Stimulated activated CD4-positive, alpha-beta T cell treated with anti-CD3 and anti-CD28 coated beads, Interleukin-15, amount 100 ng/mL, for 1 hour (primary cell): ENCODE measurements at places on chromosomes 6 and 20.

DNA sequence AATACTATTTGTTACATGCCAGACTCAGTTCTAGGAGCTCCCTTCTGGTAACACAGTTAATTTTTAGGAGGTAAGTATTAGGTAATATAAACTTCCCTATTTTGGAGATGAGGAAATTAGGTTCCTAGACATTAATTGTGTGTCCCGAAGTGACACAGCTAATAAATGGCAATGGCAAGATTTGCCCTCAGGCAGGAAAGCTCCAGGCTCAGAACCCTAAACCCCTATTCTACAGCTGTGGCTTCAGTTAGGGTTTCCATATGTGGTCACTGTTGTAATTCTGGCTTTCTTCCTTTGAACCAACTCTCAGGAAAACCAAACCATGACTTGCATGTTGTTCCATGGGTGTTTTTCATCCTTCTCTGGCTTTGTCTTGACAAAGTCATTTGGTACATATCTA lies 188.2 kb downstream of the PLCB1 start:
- DNase-seq = no peak

GRCh38 chr6:126167726-126168125 lies 172.2 kb upstream of the CENPW start:
- DNase-seq = no peak

DNA sequence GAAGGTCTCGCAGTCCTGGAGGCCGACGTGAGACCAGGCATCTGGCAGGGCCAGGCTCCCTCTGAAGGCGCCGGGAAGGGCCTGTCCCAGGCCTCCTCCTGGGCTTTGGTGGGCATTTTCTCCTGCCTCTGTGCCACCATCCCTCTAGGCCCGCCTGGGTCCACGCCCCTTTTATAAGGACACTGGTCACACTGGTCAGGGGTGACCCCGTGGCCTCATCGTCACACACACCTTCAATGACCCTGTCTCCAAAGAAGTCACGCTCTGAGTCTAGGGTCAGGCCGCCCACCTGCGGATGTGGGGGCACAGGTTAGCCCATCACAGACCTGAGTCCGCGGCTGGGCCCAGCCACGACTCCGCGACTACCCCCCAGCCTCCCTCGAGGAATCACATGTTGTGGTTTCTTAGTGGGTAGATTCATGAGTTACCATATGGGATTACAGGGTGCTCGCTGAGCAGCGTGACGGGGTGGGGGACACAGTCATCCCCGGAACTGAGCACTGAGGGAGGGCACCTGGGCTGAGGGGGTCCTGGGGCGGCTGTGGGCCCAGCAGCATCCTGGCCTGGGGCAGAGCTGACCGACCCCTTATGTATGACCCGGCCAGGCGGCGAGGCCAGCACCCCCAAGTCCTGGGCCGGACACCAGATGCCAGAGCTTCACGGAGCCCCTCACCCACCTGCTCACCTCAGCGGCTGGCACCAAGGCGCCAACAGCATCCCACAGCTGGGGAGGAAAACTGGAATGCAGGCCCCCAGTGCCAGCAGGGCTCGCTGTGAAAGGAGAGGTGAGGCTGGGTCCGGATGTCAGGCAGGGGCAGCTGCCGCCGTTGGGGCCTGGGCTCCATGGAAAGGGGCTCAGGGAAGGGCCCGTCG lies 115.9 kb downstream of the DLL1 start:
- DNase-seq = no peak

- no peak for DNase-seq
Measured at GRCh38 chr6:75306064-75306463, 21.5 kb upstream of the TMEM30A start.

DNA sequence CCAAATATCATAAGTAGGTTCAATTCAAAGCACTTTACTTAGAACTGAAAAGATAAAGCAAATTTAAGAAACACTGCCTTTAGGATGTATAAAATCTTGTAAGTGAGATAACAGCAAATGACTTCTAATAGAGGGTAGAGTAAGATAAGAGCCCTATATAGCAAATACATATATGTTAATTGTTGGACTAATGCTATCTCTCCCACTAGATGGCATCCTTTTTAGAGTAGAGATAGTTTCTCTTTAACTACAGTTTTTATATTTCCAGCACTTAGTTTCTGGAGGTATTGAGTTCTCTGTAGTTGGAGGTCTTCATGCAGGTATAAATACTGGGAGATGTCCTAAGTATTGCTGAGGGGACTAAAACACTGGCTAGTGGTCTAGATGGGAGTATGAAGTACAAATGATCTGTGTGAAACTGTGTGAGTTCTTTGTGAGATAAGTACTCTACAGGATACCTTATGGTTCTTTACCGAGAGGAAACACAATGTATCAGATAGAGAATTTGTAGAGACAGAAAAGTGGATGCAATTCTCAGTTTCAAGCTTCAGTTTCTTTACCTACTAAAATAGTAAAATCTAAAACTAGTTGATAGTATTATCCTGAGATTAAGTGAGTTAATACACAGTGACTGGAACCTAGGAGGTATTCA lies 399.3 kb downstream of the KHDRBS2 start:
- no peak for DNase-seq

DNA sequence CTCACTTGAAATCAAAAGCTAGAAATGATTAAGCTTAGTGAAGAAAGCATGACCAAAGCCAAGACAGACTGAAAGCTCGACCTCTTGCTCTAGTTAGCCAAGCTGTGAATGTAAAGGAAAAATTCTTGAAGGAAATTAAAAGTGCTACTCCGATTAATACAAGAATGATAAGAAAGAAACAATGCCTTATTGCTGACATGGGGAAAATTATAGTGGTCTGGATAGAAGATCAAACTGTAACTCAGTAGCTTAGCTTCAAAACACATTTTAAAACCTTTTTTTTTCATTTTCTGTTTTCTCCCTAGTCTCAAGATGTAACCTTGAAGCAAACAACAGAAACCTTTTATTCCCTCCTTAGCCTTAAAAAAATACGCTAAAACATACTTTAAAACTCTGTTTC lies 11.4 kb upstream of the GJE1 start:
- no peak for DNase-seq

- DNase-seq = no peak
Measured at GRCh38 chr6:33323623-33323948, 6.0 kb upstream of the ZBTB22 start.

- DNase-seq = no peak
Measured at GRCh38 chr6:40963019-40963418, 76.0 kb downstream of the UNC5CL start.

DNA sequence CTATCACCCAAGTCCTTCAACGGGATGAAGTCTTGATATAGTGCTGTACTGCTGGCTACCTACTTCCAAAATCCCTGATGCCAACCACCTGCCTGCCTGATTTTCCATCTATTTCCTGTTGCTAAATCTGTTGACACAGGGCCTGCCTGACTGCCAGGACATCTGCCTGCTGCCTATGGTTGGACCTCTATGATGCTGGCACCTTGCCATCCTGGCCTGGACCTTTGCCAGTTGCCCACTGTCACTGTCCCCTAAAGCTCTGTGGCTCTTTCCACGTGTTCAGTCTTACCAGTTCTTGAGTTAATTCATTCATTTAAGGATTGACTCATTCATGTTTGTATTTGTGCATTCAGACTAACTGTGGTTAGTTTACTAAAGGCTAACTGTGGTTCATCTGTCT lies 9.2 kb upstream of the RGS17 start:
- DNase-seq = no peak

- DNase-seq = no peak
Measured at GRCh38 chr6:167702241-167702827, 124.4 kb upstream of the AFDN start.

DNA sequence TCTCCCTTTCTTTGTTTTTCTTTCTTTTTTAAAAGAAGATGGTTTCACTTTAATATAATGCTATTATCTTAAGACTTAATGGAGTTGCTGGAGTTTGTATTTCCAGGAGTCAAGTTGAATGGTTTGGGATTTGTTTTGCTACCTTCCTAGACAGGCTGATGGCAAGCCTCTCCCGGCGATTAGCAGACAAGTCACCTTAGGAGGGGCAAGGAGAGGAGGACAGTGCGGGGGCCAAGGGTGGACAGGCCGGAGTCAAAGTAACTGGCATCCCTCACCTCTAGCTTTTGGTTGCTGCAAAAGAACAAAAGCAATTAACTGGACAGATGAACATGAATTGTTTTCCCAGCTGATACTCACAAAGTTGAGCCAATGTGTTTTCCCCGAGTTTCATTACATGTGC lies 57.1 kb downstream of the GMPR start:
- no peak for DNase-seq

- no peak for DNase-seq
Measured at GRCh38 chr20:36794116-36794474, 20.5 kb upstream of the DSN1 start.

- no peak for DNase-seq
Measured at GRCh38 chr6:68838571-68838970, 203.5 kb downstream of the ADGRB3 start.

DNA sequence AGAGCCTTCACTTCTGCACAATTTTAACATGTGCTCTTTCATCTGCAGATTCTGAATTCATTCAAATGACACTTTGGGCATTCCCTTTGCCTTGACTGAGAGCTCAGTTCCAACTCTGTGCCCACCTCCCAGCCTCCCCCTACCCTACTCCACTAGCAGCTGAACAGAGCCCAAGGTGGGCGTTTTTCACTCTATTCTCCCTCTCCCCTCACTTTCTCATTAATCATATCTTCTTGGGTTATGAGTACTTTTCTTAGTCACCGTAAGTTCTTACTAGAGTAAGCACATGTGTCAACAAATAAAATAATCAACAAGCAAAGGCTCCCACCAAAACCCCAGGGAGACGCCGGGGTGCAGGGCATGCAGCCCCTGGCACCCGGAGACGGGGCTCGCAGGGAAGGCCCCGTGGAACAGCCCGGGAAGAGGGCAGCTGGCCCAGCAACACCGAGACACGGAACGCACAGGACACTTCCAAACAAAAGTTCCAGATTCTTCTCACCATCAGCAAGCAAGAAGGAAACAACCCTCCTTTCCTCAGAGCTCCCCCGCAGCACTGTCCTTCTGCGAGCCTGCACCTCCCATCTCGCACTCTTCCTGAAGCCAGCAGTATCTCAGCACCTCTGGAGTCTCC lies 34.1 kb downstream of the TAF4 start:
- DNase-seq = no peak

- no peak for DNase-seq
Measured at GRCh38 chr6:162773996-162774395, 46.2 kb downstream of the PACRG start.

DNA sequence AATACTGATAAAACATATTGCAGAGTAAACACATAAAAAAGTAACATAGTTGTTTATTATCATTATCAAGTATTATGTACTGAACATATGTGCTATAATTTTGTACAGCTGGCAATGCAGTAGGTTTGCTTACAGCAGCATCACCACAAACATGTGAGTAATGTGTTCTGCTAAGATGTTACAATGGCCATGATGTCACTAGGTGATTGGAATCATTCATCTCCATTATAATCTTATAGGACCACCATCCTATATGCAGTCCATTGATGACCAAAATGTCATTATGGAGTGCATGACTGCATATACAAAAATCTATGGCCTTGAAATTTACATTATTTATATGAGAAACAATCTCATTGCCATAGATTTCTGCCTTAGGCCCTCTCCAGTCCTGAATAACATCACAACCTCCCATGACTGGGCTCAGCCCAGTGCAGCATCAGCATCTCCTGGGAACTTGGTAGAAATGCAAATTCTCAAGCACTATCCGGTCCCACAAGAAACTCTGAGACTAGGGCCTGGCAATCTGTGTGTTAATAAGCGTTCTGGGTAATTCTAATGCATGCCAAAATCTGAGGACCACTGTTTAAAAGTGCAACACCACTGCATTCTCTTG lies 352.0 kb upstream of the MARCKS start:
- DNase-seq = no peak

GRCh38 chr6:161437851-161438250 lies 164.0 kb upstream of the AGPAT4 start:
- no peak for DNase-seq

DNA sequence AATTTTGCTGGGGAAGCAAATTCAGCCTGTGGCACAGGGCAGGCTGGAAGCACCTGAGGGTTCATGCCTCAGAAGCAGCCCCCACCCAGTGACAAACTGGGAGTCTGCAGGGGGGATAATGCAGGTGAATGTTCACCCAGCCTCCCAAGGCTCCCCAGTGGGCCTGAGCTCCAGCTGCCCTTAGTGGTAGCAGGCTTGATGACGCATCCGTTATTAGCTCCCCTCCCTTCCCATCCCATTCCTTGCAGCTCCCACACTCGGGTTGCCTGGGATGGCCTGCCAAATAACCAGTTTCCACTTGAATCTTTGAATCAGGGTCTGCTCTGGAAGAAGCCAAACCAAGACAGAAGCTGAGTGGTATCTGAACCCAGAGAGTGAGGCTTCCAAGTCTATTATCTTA lies 15.8 kb downstream of the KCNK15 start:
- no peak for DNase-seq

- no peak for DNase-seq
Measured at GRCh38 chr6:157548635-157549467, 167.9 kb downstream of the ZDHHC14 start.

DNA sequence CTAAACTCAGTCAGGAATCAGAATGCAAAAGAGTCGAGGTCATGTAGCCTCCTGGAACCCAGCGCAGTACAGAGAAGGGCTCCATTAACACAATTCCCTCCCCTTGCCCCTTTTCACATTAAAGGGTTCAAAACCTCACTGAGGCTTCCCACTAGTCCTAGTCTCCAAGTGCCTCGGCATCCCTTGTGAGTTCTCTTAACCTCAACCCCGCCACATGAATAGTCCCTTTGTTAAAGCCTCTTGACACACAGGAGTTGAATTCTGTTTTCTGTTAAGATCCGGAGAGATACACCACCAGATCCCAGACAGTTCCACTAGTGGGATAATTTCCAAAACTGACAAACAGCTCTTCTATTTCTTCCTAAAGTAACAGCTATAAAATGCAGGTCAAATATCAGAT lies 17.8 kb downstream of the PTPRT start:
- DNase-seq = no peak

DNA sequence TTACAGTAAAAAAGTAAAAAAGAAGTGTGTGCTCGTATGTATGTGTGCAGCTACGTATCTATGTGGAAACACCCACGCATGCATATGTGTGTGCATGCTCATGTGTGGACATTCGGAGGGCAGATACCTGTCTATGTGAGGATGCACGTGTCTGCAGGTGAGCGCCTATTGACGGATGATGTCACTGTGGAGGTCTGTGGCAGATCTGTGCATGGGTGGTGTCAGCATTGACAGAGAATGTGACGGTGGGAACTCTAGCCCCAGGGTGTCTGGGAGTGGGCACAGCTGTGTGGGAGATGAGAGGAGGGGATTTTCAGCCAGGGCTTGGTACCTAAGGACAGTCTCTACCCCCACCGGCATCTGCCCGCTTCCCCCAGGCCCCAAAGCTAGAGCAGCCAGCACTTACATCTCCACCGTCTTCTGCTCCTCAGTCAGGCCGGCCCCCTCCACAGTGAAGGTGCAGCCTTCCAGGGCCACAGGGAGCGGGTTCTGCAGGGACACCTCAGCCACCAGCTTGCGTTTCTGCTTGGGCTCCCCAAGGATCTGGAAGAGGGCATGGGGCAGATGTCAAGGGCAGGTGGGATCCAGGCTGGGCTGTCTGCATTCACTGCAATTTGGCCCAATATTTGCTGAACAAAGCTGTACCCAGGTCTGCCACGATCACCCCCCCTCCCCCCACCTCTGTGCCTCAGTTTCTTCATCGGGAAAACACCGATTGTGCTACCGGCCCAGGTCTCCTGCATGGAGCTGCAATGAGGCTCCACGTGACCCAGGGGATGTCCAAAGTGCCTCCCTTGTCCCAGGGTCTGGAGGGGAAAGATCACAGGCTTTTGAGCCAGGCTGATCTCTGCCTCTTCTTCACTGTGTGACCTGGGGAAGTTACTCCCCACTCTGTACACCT lies 34.1 kb downstream of the TGM2 start:
- no peak for DNase-seq

GRCh38 chr6:150596439-150596838 lies 3.2 kb upstream of the PLEKHG1 start:
- no peak for DNase-seq

GRCh38 chr20:63189846-63190559 lies 25.9 kb downstream of the YTHDF1 start:
- no peak for DNase-seq
